Small intestine (tissue), 16 donors: ENCODE measurements at places on chromosomes 4 and X. TPM values are rescaled to one million over a fixed set of nuclear protein-coding genes. Genes with fewer than 3 reads are reported as not detected.

GLOD5 gene
- 31.3 TPM for polyA plus RNA-seq

ENPP6 gene
- 4.7 TPM for polyA plus RNA-seq

F8 gene
- 1.4 TPM for polyA plus RNA-seq

FGFBP1 gene
- 4.7 TPM for polyA plus RNA-seq

GATA1 gene
- polyA plus RNA-seq: not detected

ZAR1 gene
- not detected for polyA plus RNA-seq

ESX1 gene
- polyA plus RNA-seq: not detected

MMRN1 gene
- polyA plus RNA-seq: 66.4 TPM

VSIG1 gene
- not detected for polyA plus RNA-seq

SLC9B1 gene
- polyA plus RNA-seq: not detected

GYPE gene
- 0.27 TPM for polyA plus RNA-seq

AR gene
- 0.62 TPM for polyA plus RNA-seq

DACH2 gene
- polyA plus RNA-seq: 2.0 TPM

PPP1R2C gene
- polyA plus RNA-seq: not detected

MID1IP1 gene
- polyA plus RNA-seq: 29.5 TPM

MTCP1 gene
- 16.5 TPM for polyA plus RNA-seq

TMEM31 gene
- not detected for polyA plus RNA-seq

P2RY4 gene
- not detected for polyA plus RNA-seq

GNRHR gene
- polyA plus RNA-seq: 0.47 TPM

ENPEP gene
- polyA plus RNA-seq: 26.9 TPM

STBD1 gene
- 22.8 TPM for polyA plus RNA-seq

RAB9B gene
- 1.1 TPM for polyA plus RNA-seq

CXCL3 gene
- polyA plus RNA-seq: not detected

CLCN4 gene
- 2.7 TPM for polyA plus RNA-seq

TRO gene
- polyA plus RNA-seq: 0.81 TPM

SPANXN3 gene
- polyA plus RNA-seq: 6.2 TPM

SULT1E1 gene
- polyA plus RNA-seq: 28.0 TPM

FMR1NB gene
- polyA plus RNA-seq: not detected

SLC34A2 gene
- 1.9 TPM for polyA plus RNA-seq

GAGE12E gene
- polyA plus RNA-seq: not detected

ADGRG4 gene
- 0.81 TPM for polyA plus RNA-seq

ZNF718 gene
- 0.67 TPM for polyA plus RNA-seq

PRDX4 gene
- 124 TPM for polyA plus RNA-seq
